Activated CD4-positive, alpha-beta T cell treated with anti-CD3 and anti-CD28 coated beads, Interleukin-2, amount 10 ng/mL, durations not matched to agents 7 days and 5 days (primary cell): ENCODE measurements at places on chromosomes 5 and 9.

- no peak for DNase-seq
These were observed 210.6 kb downstream of the MAPKAP1 start for GRCh38 chr9:125496313-125496834.

GRCh38 chr9:19409401-19410194 lies 789 bp downstream of the ACER2 start:
- DNase-seq, result peak; percentile 9

GRCh38 chr5:59620535-59621212 lies 272.9 kb downstream of the PDE4D start:
- DNase-seq, result no peak

DNA sequence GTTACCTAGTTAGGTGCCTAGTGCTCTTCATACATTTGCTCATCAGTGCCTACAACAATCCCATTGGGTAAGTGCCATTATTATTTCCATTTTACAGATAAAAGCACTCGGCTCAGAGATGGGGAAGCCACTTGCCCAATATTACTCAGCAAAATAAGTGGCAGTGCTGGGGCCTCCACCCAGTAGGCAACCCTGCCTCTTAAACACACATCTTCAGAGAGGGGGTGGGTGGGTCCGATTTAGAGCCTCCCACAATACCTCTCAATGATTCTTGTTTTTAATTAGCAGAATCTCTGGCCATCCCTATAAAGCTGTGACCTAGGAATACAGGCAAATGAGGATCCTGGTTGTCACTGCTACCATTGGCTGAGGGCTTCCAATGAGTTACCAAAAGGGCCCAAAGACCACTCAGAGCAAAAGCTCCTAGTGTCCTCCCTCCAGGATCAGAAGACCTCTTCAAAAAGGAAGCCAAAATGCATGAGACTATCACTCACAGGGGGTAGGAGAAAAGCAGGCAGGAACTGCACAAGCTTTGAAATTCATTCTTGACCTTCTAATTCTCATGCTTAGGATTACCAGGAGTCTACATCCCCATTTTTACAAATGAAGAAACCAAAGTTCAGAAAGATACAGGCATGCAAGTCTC lies 36.1 kb upstream of the UBE2D2 start:
- no peak for DNase-seq

GRCh38 chr5:144195448-144195847 lies 24.8 kb downstream of the KCTD16 start:
- DNase-seq, result no peak

DNA sequence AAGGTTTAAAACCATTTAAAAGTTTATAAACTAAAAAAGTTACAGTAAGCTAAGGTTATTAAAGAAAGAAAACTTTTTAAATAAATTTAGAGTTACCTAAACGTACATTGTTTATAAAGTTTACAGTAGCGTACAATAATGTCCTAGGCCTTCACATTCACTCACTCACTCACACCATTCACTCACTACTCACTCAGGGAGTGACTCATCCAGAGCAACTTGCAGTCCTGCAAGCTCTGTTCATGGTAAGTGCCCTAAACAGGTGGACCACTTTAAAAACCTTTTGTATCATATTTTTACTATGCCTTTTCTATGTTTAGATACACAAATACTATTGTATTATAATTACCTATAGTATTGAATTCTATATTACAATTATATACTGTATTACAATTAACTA lies 190.8 kb upstream of the RASA1 start:
- DNase-seq, result no peak

DNA sequence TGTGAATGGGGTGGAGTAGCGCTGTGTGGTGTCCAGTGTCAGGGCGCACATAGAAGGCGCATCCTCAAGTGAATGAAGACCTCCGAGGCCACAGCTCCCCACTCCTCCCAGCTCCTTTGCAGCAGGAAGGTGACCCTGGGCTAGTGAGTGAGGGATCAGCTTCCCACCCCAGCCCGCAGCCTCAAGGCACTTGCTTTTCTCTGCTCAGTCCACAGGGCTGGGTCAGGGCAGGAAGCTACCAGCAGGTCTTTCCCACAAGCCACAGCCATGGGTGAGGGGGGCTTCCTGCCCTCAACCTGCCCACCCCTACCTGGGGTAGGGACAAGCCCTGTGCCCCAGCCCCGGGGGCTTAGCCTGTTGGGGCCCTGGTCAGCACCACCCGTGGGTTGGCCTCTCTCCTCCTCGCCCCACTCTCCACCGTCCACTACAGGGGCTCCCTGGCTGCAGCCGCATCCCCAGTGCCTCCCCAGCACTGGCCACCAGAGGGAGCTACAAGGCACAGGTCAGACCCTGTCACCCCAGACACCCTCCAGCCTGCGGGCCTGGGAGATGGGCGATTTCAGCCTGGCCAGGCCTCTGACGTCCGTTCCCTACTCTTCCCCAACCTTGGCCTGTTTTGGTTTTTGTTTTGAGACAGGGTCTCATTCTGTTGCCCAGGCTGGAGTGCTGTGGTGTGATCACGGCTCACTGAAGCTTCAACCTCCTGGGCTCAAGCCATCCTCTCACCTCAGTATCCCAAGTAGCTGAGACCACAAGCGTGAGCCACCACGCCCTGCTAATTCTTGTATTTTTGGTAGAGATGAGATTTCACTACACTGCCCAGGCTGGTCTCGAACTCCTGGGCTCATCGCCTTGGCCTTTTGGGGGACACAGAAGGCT lies 1.3 kb upstream of the ABCA2 start:
- peak; percentile 70 for DNase-seq

DNA sequence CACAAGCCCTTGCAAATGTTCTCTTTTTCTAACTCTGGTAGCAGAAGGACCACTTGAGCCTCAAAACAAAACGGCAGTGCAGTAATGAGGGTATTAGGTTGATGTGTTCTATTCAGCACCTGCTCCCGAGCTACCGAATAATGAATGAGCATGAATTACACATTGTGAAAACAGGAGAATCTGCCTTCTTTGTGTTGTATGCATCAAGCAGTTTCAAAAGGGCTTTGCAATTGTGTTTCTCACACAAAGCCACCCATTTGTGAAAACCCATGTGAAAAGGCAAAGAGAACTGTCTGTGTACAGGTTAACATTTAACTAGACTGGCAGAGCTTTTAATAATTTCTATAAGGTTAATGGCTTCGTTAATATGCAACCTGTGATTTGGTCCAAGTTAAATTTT lies 97.8 kb downstream of the STK32A start:
- DNase-seq, result no peak

DNA sequence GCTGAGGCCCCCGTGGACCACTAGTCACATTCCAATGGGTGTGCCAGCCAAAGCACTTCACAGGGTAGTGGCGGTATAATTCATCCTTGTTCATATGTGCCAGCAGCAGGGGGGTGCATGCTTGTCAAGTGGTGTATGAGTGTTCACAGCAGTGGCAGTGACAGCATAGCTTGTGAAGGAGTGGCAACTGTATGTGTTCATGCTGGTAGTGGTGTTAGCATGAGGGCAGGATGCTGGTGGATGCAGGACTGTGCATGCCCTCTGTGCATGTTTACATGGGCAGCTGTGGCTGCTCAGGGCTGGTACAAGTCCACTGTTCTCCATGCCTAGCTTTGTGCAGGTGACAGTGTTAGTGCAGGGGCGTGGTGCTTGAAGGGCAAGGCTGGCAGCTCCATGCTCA lies 253.4 kb upstream of the DMAC1 start:
- no peak for DNase-seq

- DNase-seq, result no peak
These were observed 735 bp downstream of the DMRT3 start for GRCh38 chr9:976943-977837.

- DNase-seq, result no peak
These were observed 41.2 kb upstream of the CTSL start for GRCh38 chr9:87684627-87685219.

DNA sequence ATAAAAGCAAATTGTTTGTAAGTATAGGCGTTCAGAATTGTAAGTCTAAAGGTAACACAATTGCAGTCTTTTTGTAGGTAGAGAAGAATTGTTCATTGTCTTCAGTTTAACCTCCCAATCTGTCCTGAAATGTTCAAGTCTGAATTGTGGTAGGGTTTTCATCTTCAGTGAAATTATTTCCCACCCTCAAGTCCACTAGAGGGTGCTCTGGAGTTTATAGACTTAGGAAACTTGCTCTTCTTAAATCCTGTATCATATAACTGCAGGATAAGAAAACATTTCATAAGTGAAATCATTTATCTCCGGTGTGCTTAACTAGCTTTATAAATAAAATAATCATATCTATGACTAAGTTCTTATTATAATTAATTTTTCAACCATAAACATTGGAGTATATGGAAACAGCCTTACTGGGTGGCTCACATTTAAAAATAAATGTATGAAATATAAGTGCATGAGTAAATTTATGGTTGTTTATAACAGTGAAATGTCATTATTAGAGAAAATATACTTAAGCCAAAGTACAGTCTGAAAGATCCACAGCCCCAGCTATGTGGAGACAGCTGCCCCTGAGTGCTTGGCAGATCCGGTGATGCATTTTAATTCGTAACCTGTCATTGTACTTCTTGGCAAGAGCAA lies 182.4 kb upstream of the OTULINL start:
- DNase-seq, result peak; percentile 64

DNA sequence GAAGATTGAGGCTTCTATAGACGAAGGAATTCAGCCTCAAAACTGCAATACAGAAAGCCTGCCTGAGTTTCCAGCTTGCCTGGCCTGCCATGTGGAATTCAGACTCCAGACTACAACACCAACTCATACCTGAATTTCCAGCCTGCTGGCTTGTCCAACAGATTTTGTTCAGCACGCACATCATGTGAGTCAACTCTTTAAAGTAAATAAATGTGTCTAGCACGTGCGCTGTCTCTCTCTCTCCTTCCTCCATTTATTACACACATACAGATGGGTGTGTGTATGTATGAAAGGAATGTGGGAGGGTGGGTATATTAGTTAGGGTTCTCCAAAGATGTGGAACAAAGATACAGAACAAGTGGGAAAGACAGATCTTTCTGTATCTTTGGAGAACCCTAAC lies 82.4 kb upstream of the TAS2R1 start:
- DNase-seq, result no peak

DNA sequence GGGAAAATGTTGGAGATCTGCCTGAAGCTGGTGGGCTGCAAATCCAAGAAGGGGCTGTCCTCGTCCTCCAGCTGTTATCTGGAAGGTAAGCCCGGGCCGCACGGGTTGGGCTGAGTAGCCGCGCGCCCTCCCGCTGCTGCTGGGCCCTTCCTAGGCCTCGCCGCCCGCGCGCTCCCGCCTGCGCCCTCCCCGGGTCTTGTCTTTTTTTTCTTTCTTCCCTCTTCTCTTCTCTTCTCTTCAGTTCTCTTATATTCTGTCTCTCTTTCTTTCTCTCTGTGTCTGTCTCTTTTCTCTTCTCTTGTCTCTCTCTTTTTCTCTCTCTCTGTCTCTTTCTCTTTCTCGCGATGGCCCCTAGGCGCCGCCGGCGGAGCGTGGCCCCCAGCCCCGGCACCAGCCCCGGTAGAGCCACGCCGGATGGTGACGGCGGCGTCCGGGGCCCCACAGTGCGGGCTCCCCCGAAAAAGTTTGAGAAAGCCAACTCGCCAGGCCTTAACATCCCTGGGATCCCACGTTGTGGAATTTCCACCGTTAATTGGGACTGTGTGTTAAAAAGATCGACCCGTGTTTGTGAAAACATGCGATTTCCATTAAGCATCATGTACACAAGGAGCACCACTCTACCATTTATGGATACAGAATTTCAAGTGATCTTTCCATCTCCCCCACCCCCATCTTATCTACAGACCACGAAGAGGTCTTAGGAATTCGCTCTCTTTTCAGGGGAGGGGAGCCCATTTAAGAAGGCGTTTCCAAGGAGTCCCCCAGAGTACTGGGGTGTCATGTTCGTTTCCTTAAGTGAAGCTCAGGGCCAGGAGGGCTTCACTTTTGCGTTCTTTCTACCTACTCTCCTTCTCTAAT lies 616 bp downstream of the ABL1 start:
- peak; percentile 23 for DNase-seq

- no peak for DNase-seq
These were observed 302.4 kb upstream of the ZNF462 start for GRCh38 chr9:106560540-106560939.

GRCh38 chr5:59709346-59709821 lies 184.1 kb downstream of the PDE4D start:
- DNase-seq, result no peak

- peak; percentile 75 for DNase-seq
These were observed at the start of gene UBTD2 for GRCh38 chr5:172283020-172283861. TSS of gene UBTD2 (minus strand) at chr5:172283764. CDS start at chr5:172283665, 99 bp downstream.

DNA sequence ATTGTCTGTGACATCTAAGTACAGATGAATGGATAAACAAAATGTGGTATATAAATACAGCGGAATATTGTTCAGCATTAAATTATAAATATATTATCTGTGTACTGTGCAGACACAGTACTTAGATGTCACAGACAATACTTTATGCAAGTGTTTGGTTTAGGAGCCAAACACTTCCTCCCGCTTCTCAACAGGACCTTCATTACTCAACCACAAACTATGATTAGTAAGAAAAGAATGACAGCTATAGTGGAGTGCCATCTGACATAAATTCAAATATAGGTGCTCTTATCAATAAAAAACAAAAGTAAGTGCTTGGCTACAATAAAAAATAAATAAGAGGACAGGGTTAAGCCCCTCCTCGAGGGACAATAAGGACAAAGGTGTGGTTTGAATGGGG lies 38.9 kb upstream of the STX17 start:
- no peak for DNase-seq

- no peak for DNase-seq
These were observed 32.2 kb upstream of the TNFAIP8 start for GRCh38 chr5:119323601-119324000.
